Stimulated activated CD4-positive, alpha-beta T cell treated with anti-CD3 and anti-CD28 coated beads, TNF-alpha, amount 100 ng/mL, for 24 hours (primary cell): ENCODE measurements at places on chromosomes 7 and 10.

DNA sequence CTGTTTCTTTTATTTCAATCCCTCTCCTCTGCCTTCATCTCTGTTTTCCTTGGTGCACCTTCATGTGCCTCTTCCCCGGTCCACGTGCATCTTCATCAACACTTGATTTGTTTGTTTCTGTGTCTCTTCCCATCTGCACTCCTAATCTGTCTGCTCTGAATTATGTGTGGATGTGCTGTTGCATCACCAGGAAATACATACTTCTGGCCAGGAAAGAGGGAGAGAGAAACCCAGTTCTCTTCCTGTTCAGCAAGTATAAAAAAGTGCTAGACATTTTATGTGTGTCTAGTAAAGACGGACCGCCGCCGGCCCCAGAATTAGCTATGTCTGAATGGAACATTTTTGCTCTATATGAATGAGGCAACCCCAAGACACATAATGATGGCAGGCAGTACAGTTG, 93.8 kb downstream of the CALD1 start:
- no peak for DNase-seq

GRCh38 chr10:59025981-59026765, 150.3 kb upstream of the PHYHIPL start:
- DNase-seq = no peak

DNA sequence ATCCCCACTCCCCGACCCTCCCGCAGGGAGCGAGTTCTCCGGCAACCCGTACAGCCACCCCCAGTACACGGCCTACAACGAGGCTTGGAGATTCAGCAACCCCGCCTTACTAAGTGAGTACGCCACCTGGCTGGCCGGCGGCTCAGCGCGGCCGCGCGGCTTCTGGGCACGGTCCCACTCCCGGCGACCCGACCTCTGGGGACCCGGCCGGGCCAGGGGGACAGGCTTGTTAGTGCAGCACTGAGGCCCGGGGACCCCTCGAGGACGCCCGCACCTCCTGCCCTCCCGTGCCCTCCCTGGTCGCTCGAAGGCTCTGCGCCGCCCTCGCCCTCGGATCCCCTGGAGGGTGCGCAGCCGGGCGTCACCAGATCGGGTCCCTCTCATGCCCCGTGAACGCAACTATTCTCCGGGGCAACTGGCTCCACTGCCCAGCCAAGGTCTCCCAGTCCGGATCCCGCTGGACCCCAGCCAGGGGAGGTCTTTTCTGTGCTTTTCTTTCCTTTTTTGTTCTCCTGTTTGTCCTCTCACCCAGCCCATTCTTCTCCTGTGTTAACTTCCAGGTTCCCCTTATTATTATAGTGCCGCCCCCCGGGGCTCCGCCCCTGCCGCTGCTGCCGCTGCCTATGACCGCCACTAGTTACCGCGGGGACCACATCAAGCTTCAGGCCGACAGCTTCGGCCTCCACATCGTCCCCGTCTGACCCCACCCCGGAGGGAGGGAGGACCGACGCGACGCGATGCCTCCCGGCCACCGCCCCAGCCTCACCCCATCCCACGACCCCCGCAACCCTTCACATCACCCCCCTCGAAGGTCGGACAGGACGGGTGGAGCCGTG, 81.8 kb downstream of the PAX2 start:
- no peak for DNase-seq

GRCh38 chr10:112404617-112405016, 30.7 kb downstream of the ACSL5 start:
- no peak for DNase-seq

- DNase-seq = no peak
These were observed 370.1 kb downstream of the FRMD4A start for GRCh38 chr10:13960603-13961002.

GRCh38 chr7:31109751-31110150, 57.6 kb downstream of the ADCYAP1R1 start:
- DNase-seq = no peak

- DNase-seq = no peak
These were observed 60.8 kb downstream of the MDH2 start for GRCh38 chr7:76108540-76109233.

GRCh38 chr10:64535131-64535867, 1014.1 kb downstream of the REEP3 start:
- DNase-seq = no peak

DNA sequence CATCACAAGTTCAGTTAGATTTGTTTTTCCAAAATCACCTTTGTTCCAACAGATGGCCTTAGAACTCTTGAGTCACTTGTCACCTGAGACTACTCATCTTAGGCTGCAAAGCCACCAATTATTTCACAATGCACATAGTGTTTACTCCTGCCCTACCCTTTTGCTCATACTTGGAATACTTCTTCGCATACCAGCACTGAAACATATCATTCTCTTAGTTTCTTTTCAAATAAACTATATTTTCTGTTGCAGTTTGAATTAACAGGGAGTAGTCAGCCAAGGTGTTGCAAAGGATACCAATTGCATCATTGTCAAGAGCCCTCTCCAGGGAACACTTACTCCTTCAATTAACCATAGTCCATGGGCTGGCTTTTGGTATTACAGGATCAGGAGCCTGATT, 71.0 kb downstream of the CASD1 start:
- DNase-seq = no peak

GRCh38 chr10:71757399-71757922, 15.9 kb downstream of the VSIR start:
- DNase-seq = no peak

GRCh38 chr10:52318822-52319464, 4.9 kb downstream of the DKK1 start:
- DNase-seq = no peak

- DNase-seq = no peak
These were observed 36.0 kb upstream of the GLI3 start for GRCh38 chr7:42272793-42273665.

DNA sequence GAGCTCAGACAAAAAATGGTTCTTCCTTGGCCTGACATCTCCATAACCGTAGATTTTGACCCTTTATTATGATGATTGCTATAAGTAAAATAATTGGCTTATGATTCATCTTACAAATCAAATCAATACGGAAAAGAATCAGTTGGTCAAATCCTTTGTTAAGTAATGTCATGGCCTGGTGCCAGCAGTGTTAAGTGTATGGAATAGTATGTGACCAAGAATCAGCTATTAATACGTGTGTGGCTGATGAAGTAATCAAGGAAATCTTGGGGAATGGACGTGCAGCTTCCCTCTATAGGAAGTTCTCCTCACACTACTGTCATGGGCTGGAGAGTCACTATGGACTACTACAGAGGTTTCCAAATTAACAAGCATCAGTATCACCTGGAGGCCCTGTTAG, 230.6 kb downstream of the TWIST1 start:
- no peak for DNase-seq

GRCh38 chr7:92053312-92053711, 81.0 kb downstream of the CYP51A1 start:
- no peak for DNase-seq

GRCh38 chr10:101624526-101625102, 36.5 kb downstream of the DPCD start:
- no peak for DNase-seq
